ENCODE measurements at places on chromosomes 6 and 20.
A peak's percentile ranks its signal among the peaks of the same experiment; 100 is the strongest.

DNA sequence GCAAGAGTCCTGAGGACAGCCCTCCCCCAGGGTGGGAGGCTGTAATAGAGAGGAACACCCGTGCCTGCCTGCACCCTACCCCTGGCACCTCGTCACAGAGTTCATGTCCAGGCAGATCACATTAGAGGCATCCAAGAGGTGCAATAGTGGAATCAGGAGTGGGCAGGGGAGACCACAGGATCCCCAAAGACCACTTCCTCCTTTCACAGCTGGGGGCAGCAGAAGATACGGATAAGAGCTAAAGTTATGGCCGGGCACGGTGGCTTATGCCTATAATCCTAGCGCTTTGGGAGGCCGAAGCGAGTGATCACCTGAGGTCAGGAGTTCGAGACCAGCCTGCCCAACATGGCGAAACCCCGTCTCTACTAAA, 1.5 kb upstream of the CAPN11 start:
- no peak for DNase-seq

DNA sequence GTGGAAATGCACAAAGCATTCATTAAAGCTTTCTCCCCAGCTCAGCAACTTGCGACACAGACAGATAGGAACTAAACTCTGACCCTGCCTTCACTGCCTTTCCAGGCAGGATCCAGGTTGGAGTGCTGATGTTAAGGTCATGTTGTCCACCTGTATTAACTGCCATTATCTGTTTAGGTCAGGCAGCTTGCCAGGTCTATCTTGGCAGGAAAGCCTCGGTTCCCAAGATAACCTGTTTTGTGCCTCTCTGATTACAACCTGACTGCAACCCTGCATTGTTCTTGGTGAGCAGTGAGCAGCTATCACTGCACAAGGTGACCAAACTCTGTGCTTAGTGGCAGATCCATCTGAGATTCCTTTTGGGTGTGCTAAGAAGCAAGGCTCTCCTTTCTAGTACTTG, 23.2 kb upstream of the ELOVL2 start:
- no peak for DNase-seq

- no peak for DNase-seq
Observed at GRCh38 chr6:155154158-155154830, 109.5 kb upstream of the CLDN20 start.

DNA sequence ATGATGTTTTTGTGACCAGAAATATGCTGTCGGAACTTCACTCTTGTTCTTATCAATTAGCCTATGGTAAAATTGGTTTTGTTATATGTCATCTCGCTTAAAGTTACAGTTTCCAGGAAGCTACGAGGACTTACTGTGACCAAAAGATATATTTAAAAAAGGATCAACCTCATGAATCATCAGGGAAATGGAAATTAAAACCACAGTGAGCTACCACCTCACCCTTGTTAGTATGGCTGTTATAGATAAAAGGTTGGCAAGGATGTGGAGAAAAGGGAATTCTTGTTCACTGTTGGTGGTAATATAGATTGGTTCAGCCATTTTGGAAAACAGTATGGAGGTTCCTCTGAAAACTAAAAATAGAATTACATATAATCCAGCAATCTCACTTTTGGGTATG, 14.3 kb upstream of the INSM1 start:
- DNase-seq, result no peak

DNA sequence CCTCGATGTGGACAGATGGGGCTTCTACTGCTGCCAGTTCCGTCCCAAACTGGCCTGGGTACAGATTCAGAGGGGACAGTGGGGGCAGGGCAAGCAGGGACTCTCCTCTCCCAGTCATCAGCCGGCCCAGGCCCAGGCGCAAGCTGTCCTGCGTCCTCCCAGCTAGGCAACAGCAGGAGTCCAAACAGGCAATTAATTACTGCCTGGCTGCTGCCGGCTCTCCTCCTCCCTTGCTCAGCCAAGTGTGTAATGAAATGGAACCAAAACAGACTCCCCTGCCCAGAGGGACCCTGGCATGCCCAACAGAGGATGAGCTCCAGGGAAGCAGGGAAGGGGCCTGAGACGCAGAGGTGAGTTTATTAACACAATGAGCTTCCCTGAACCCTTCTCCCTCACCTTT, 17.8 kb upstream of the SLC32A1 start:
- DNase-seq, result no peak

DNA sequence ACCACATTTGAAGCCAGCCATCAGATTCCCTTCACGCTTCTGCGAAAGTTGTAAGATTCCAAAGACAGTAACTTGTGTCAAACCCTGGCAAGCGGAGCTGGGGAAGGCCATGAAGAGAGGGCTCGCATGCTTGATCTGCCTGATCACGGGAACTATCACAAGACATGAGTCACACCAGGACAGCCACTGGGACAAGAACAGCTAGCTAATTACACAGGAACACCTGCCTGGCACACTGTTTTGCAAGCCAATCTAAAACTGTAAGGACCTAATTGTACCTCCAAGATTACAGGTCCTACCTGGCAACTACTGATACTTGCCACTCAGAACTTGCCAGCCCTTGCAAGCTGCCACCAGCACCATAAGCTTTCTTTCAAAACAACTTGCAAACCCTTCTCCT, 289.3 kb downstream of the KIF16B start:
- DNase-seq, result no peak

DNA sequence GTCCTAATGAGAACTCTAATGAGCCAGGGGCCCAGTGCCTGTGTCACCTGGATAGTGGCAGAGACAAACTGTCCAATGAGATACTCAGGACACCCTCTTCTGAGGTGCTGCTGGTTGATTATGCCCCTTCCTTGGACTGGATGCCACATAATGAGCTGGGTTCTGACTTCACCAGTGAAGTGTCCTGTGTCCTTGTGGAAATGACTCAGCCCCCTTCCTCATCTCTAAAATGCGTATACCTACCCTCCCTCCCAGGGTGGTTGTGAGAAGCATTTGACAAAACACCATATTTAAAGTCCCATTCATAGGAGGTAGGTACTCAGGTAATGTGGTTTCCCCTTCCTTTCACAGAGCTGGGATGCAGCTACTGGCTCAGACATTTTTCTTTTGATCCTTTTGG, 28.4 kb upstream of the RNF24 start:
- no peak for DNase-seq

DNA sequence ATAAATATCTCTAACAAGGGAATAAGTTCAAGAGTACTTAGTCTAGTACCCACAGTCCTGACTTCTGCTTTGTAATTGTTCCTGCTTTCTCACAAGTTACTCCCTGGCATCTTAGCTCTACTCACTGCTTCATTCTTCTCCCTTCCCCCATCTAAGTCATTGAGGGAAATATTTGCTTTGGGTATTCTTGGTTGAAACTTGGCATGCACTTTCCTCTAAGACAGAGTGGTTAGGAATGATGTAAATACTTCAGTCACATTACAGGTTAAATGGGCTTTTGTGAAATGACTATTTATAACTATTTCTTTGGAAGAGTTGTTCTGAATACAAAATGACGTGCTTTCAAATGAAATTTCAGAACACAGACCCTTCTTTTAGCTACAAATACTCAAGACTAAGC, 67.7 kb upstream of the PLEKHG1 start:
- no peak for DNase-seq

DNA sequence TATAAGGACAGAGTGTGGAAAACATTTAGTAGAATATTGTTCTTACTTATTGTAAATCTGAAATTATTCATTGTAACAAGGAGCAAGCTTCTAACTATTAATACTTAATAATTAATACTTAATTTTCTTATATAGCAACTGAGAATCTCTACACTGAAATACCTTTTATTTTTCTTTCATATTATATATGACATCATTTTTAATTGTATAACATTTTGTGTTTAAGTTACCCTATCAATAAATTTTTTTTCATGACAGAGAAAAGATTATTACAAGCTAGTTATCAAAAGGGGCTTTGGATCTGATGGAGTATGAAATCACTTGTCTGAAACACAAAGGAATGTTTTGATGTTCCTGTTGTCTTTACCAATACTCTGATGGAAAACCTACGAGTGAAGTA, 72.2 kb upstream of the CNKSR3 start:
- DNase-seq, result no peak

DNA sequence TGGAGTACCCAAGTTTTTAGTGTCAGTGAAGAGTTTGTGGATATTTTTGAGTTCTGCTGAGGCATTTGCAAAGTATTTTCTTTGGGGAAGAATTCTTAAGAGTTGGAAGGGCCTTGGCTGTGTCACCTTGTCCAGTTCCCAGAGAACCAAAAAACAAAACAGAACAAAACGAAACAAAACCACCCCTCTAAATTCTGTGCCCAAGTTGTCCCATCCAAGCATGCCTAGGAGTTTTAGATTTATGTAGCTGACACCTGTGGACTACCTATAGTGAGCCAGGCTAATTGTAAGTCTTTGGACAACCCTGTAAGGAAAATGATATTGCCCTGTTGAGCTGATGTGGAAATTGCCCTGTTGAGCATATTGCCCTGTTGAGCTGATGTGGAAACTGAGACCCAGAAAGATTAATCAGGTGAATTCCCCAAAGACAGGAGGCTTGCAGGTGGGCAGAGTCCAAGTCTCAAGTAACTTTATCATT, 1.0 kb upstream of the ECI2 start:
- DNase-seq, result no peak

GRCh38 chr6:168370310-168370991, 50.9 kb upstream of the DACT2 start:
- no peak for DNase-seq

GRCh38 chr6:166405386-166405785, 22.6 kb upstream of the MPC1 start:
- DNase-seq, result no peak

- DNase-seq, result no peak
Observed at GRCh38 chr6:8139451-8139850, 37.1 kb upstream of the EEF1E1 start.

- peak; percentile 38 for DNase-seq
Observed at GRCh38 chr6:7137335-7138045, 29.7 kb downstream of the RREB1 start.

DNA sequence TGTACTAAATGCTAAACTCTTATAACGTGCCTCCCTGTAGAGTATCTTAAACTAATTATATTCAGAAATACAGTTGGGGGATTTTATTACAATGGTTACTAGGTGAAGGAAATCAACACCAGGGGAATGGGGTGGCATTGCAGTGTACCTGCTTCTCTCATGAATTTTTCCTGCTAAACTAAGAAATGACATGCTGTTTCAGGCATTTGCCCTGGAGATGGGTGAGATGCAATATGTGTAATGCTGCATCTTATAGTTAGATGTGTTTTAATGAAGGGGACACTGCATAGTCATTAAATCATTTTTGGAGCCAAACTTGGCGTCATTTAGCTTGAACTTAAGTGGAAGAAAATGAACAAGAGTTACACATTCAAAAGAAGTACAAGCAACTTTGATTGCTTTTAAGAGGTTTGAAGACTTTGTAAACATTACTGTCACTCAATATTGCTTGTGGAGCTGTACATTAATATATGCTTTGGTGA, 4.3 kb downstream of the EYA4 start:
- DNase-seq, result no peak

DNA sequence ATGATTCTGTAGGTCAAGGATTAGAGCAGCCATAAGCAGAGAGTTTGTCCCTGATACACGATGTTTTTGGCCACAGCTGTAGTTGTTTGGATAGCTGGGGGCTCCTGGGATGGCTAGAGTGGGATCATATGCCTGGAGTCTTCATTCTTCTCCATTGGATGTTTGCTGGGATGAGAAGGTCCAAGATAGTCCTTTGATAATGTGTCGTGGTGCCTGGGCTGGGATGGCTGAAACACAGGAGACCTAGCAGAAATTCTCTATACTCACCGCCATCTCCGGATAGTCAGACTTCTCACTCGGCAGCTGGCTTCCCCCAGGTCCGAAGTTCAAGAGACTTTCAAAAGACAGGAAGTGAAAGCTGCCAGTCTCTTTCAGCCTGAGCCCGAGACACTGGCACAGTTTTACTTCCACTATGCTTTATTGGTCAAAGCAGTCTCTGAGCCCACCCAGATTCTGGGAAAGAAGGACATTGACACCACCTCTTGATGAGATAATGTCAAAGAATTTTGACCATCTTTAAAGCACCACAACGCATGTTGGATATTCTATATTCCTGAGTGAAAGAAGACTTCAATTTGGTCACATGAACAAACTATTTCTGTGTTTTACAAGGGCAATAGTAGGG, 16.0 kb downstream of the MARCKS start:
- no peak for DNase-seq

- DNase-seq, result no peak
Observed at GRCh38 chr6:105680131-105680530, 277.2 kb upstream of the PREP start.

GRCh38 chr6:98037571-98037970, 754.6 kb upstream of the MMS22L start:
- no peak for DNase-seq

- DNase-seq, result no peak
Observed at GRCh38 chr6:111662072-111662793, 56.6 kb upstream of the TRAF3IP2 start.

DNA sequence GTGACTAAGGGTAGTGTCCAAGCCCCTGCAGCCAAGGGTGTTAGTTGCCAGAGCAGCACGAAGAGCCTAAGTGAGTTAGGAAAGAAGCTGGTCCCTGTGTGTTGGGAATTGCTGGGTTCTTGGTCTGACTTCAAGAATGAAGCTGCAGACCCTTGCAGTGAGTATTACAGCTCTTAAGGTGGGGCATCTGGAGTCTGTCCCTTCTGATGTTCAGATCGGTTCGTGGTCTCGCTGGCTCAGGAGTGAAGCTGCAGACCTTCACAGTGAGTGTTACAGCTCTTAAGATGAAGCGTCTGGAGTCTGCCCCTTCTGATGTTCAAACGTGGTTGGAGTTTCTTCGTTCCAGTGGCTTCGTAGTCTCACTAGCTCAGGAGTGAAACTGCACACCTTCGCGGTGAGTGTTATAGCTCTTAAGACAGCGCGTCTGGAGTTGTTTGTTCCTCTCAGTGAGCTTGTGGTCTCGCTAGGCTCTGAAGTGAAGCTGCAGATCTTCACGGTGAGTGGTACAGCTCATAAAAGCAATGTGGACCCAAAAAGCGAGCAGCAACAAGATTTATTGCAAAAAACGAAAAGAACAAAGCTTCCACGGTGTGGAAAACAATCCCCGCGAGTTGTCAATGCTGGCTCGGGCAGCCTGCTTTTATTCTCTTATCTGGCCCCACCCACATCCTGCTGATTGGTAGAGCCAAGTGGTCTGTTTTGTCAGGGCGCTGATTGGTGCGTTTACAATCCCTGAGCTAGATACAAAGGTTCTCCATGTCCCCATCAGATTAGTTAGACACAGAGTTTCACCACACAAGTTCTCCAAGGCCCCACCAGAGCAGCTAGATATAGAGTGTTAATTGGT, 31.8 kb downstream of the PXDC1 start:
- no peak for DNase-seq

GRCh38 chr6:21935561-21936028, 342.0 kb downstream of the SOX4 start:
- no peak for DNase-seq

- no peak for DNase-seq
Observed at GRCh38 chr6:5351552-5352210, 90.4 kb downstream of the FARS2 start.

DNA sequence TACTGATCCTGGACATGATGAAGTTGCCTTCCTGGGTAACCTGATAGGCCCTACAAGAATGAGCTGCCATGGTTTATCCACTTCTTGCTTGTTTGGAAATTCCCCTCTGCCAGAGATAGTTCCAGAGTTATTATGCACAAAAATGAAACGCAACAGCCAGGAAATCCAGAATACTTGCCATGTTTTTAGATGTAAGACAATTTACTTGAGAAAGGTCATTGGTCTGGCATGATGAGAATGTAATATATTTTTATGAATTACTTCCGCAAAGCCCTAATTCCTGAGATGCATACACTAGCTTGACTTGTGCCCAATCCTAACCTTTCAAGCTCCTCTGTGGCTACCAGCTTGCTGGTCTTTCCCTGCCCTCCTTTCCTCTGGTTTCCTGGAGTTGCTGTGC, 27.9 kb upstream of the NT5E start:
- no peak for DNase-seq

GRCh38 chr6:36207155-36207554, 10.6 kb downstream of the BRPF3 start:
- no peak for DNase-seq

All from T-helper 2 cell (primary cell).